ENCODE measurements at places on chromosomes 3 and 15. TPM values are rescaled to one million over a fixed set of nuclear protein-coding genes. Genes with fewer than 3 reads are reported as not detected.

DNA sequence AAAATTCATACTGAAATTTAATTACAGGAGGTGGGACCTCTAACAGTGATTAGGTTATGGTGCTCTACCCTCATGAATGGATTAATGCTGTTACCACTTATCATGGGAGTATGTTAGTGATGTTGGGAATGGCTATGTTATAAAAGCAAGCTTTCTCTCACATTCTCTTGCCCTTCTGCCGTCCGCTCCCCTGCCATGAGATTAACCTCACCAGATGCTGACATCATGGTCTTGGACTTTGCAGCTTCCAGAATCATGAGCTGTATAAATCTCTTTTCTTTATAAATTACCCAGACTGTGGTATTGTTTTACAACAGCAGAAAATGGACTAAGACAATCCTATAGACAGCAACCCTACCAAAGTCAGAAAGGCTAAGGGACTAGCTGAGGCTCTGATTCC lies 884.8 kb downstream of the FHIT start:
- DNase-seq = no peak

GOLGA8T gene
- not detected for total RNA-seq

DNA sequence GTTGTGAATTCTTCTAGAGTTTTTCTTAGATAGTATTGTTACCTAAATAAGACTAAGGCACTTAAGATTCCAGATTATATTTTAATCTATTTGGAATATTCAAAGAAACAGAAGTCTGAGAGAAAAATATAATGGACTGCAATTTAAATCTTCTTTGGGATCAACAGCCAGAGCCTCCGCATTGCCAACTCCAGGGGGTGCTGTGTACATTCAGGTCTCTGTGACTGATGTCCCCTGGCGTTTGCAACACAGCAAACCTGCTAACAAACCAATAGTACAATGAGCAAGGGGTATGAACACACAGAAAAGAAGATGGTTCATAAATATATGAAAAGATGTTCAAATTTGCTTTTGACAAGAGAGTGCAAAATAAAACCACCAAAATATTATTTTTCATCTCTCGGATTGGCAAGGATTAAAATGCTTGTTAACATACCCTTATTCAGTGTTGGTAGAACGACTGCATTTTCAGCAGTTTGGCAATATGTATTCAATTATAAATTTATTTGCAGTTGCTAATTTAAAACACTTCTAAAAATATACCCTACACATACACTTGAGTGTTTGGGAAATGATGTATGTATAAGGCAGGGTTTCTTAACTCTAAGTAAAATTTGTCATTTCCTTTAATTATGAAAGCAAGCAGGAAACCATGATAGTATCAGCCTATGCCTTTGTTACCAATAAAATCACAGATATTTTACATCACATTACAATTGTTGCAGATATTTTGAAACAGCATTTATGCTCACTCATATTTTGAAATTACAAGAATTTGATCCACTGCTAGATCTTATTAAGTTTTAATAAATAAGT lies 16.1 kb upstream of the TM4SF1 start:
- DNase-seq = peak; percentile 66

GRCh38 chr3:112973325-112974177 lies 1.4 kb downstream of the CD200R1 start:
- peak; percentile 77 for DNase-seq

WDR93 gene
- not detected for total RNA-seq

DNA sequence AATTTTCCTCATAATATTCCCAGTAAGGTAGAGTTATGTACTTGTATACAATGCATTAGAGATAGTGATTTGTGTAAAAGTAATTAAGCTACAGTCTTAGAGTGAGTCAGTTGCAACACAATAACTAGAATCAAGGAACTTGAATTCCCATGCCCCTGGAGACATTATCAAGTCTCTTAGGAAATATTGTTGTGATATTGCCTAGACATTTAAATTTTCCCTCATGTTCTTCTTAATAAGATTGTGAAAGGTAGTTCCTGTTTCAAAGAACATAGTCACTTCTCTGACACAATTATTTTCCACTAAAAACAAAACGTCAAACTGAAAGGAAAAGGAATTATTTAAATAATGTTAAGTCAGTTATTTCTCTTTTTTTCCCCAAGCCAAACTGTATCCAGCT lies 13.0 kb upstream of the ATP1B3 start:
- DNase-seq = no peak

DNA sequence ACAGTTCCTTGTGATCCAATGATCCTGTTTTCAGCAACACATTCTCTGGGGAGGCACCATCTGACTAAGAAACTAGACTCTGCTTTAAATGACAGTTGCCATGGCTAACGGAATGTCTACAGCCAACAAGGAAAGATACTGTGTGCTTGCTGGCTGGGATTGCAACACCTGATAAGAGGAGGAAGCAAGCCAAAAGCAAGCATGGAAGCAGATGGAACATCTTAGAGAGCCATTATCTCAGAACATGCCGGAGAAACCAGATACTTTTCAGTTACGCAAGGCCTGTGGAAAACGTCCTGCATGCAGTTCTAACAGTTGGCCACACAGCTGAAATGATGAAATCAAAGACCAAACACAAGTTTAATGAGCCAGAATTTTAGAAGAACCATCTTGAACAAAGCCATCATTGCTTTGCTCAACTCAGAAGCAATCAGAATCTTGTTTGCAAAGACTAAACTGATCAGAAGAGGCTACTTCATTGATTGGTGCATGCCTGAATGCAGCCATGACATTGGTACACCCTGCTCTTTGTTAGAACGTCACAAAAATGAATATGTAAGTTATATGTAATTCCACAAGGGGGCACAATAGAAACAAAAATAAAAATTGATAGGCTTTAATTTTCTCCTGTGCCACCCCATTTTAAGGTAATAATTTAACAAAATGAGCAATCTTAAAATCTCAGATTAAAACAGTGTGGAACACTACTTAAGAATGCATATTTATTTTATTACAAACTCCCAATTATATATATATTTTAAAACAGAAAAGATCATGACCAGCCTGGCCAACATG lies 50.8 kb downstream of the GXYLT2 start:
- DNase-seq = peak; percentile 38
